ENCODE measurements at places on chromosomes 16 and 17.

GRCh38 chr17:48502312-48502711 lies 28.5 kb downstream of the HOXB1 start:
- no peak for DNase-seq

DNA sequence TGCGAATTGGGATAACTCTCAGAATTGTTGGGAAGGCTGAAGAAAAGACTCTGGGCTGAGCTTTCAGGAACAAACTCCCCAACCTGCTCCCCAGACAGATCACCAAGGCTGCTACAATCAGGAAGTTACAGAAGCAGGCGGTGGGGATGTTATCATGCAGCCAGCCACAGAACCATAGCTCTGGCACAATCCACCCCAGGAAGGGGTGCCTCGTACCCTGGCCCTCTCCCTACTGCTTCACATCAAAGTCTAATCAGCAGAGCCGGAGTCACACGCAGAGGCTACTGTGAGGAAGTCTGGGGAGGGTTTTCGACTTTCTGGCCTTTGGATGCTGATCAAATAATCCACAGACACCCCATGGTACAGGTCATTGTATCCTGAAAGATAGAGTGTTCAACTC lies 86.8 kb downstream of the NTN1 start:
- DNase-seq = no peak

DNA sequence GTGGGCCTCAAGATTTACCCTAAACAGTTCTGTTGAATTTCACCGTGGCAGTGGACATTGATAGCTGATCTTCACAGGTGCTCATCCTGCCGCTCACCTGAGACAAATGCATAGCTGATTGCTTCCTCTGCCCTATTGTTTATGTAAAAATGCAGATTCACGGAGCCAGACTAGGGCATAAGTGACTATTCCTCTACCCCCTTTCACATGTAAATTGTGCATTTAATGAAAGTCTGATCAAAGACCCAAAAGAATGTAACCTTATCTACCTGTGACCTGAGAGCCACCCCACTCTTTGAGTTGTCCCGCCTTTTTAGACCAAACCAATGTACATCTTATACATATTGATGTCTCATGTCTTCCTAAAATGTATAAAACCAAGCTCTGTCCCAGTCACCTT lies 312.4 kb upstream of the CDH5 start:
- no peak for DNase-seq

DNA sequence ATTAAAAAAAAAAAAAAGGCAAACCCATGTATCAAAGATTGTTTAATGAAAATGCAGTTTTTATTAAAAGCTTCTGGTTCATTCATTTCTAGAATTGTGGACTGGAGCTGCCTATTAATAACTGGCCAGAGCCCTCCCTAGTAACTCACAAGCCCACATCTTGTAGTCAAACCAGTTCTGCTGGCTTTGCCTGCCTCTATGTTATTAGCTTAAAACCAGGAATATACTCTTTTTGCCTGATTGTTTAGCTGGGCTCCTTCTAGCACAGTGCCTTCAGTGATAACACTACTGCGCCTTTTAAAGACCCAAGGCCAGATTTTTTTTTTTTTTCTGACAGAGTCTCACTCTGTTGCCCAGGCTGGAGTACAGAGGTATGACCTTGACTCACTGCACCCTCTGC lies 26.0 kb downstream of the TAC4 start:
- no peak for DNase-seq

- DNase-seq = peak; percentile 8
These were observed at the start of gene RDM1 for GRCh38 chr17:35930211-35931065. RDM1 (minus strand) TSS chr17:35930773; CDS start chr17:35930727, 46 bp downstream.

- DNase-seq = no peak
These were observed 187.0 kb downstream of the SEC14L1 start for GRCh38 chr17:77327566-77328464.

- DNase-seq = no peak
These were observed 30.3 kb downstream of the PRAC1 start for GRCh38 chr17:48692049-48692448.

GRCh38 chr17:75595284-75595919 lies 7.8 kb downstream of the MYO15B start:
- DNase-seq = no peak

- no peak for DNase-seq
These were observed 445.7 kb downstream of the CDH8 start for GRCh38 chr16:61590577-61590976.

DNA sequence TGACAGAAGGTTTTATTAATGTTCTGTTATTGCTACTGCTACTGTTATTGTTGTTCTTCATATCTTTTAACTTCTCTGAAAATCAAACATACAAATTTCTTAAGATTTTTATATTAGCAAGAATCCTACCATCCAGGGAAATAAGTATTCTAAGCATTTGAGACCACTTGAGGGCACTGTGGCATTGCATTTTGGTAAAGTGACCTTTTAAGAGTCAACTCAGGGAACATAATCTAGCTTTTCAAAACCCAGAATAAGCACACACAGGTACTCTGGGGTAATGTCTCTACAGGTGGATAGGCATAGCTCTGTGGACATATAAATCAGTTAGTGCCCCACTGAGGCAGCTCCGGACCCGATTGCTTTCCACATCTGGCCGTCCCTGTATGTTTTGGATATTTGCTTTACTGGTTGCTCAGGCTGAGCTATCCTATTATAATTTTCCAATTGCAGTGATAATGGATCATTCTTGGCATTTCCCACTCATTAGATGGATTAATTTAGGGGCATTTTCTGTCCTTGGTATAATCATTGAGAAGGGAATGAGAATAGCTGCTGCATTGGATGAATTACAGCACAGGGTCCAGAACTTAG lies 1425.1 kb upstream of the CDH8 start:
- no peak for DNase-seq

GRCh38 chr17:4247971-4248388 lies 15.8 kb downstream of the ANKFY1 start:
- no peak for DNase-seq

GRCh38 chr17:8744086-8744785 lies 400 bp downstream of the CCDC42 start:
- DNase-seq = no peak

- no peak for DNase-seq
These were observed 1.4 kb downstream of the PLD2 start for GRCh38 chr17:4808378-4808767.

DNA sequence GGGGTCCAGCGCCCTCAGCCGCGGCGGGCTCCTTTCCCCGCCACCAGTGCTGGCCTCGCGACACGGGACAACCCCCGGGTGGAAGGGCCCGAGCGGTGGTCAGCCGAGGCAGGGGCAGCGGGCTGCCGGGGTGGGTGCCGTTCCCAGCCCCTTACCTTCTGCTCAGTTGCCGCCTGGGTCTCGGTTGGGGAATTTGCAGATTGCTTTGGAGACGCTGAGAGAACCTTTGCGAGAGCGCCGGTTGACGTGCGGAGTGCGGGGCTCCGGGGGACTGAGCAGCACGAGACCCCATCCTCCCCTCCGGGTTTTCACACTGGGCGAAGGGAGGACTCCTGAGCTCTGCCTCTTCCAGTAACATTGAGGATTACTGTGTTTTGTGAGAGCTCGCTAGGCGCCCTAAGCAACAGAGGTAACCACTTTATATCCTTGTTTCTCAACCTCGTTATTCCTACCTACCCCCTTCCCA lies 381 bp downstream of the CTNS start:
- DNase-seq = no peak

GRCh38 chr16:89167425-89167941 lies 4.1 kb upstream of the CDH15 start:
- peak; percentile 34 for DNase-seq

DNA sequence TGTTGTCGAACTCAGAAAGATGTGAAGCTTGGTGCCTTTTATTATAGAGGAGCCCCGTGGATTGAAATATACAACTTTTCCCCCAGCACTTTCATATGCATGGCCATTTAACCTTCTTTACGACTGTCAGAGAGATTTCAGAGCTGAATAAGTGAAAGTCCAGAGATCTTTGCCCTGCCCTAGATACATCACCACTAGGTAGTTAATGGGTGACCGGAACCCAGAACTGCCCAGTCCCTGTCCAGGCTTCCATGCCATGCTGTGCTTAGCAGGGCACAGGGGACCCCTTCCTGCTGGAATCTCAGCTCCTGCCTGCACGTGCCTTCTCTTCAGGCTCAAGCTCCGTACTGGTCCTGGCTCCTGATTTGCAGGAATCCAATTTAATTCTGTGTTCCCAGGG lies 32.2 kb downstream of the SRL start:
- no peak for DNase-seq

DNA sequence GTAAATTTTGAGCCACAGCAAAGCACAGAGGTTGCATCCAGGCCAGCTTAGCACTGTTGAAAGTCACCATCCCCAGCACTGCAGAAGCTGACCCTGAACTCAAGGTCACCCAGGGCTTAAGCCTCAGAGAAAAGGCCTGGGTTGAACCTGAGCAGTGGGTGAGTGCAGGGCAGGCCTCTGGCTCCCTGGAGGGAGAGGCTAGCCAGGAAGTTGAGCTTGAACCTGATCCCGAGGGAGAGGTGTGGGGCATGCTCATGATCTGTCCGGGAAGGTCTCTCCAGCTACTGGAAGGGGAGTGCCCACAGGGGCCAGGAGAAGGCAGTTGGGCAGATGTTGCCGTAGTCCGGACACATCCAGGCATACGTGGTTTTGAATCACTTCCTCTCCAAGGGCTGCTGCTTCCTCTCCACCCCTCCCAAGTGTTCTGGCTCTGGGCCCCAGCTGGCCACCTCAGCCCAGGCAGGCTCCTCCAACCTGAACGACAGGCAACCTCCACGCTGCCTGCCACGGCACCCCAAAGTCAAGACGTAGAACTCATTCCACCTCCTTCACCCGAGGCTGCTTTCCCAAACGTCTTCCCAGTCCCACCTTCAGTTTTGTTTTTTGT lies 18.4 kb downstream of the CARHSP1 start:
- DNase-seq = no peak

DNA sequence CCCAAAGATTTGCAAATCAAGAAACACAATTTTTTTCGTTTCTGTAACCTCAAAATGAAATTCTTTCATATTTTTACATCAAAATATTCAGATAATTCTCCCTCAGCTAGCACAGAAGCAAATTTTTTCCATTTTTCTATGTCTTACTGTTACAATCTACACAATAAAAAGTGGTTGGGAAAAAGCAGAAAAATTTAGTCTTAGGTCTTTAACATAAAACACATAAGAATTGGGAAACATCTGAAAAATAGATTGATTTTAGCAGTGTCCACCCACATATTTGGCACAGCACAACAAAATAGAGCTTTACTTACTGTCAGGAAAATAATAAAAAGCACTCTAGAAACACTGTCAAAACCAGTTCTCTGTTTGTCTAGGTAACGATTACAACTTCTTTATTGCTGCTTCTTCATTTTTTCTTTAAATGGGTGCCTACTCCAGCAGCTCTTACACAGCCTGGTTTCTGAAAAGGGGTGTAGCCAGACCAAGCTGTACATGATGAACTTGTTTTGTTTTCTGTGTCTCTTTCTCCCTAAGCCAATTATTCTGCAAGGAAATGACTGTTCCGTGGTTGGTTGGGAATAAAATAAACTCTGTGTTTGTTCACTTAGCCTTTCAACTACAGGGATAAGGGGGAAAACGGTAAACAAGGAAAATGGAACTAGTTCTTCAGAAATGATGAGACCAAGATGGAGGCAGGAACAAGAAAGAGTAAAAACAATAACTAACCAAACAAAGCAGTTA lies at the start of gene ABCA6:
TSS of gene ABCA6 (minus strand) at position 465 of the 744 bp plus-strand sequence. CDS start 1,192 bp downstream, outside the sequence.
- no peak for DNase-seq

- DNase-seq = no peak
These were observed 86.0 kb downstream of the IRF8 start for GRCh38 chr16:85984947-85985451.

GRCh38 chr17:29590411-29591145 lies 1.1 kb upstream of the GIT1 start:
- DNase-seq = no peak

DNA sequence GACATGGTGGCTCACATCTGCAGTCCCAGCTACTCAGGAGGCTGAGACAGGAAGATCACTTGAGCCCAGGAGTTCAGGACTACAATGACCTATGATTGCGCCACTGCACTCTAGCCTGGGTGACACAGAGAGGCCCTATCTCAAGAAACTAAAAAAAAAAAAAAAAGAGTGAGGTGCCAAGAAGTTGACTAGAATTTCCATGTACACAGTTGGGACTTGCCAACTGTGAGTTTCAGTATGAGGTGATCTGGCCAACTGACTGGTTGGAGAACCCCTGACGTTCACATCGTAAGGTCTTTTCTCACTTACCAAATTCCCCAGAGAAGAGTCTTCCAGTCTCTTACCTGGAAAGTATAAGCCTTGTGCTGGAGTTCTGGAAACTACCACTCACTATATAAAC lies 3.1 kb upstream of the MED11 start:
- DNase-seq = no peak

DNA sequence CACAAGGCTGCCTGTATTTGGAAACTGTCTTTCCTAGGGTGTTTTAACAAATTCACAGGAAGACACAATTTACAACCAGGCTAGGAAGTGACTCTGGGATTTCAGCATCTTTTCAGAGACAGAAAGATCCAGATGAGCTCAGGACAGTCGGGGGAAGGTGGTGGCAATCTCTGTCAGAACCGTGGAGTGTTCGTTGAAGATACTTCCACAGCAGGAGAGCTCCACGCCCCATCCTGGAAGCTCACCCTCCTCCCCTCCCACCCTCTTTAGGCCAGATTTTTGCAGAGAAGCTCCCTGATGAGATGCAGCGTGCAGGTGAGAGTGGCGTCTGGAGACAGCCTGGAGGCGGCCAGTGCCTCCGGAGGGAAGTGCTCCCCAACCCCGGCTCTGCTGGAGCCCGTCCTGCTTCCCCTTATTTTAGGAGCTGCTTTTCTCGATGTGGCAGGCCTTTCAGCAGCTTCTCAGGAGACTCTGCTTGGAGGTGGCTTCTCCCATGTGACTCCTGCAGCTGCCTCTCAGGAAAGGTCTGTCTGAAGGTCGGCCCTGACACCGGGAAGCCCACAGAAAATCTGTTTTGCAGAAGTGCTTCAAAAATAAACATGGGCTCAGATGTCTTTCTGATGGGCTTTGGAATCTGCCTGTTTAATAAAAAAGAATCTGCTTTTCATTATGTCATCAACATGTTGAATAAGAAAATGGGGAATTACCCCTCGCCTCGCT lies 186.4 kb upstream of the CHMP6 start:
- DNase-seq = no peak

DNA sequence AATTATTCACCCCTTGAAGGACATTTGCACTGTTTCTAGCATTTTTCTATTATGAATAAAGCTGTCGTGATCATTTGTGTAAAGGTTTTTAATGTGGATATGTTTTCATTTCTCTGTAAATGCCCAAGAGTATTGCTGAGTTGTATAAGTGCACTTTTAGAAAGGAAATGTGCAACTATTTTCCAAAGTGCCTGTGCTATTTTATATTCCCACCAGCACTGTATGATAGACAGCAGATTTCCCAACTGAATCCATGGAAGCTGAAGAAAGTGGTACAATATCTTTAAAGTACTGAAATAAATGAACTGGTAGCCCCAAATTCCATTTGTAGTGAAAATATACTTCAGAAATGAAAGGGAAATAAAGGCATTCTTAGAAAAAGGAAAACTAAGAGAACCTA lies 238.4 kb downstream of the BCAS3 start:
- DNase-seq = no peak

DNA sequence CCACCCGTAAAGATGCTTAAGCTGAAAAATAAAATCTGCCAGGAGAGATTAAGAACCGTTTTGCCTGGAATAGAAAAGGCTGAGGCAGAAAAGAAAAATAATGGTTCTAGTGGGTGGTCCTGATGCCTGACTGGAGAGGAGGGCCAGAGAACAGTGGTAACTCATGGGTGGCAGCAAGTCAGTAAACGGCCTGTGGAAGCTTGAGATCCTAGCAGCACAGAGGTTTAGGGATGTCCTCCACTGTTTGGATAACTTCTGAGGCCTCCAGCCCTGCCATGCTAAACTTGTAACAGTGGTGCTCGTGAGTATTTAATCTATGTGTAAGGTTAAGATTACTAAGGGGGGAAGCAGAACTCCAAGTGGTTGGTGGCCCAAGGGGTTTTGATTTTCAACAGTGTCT lies 21.2 kb upstream of the PHAF1 start:
- DNase-seq = no peak

Data from AG04450 (cell line).